Ascending aorta (tissue), 2 donors: ENCODE measurements at places on chromosomes 5 and 9.

DNA sequence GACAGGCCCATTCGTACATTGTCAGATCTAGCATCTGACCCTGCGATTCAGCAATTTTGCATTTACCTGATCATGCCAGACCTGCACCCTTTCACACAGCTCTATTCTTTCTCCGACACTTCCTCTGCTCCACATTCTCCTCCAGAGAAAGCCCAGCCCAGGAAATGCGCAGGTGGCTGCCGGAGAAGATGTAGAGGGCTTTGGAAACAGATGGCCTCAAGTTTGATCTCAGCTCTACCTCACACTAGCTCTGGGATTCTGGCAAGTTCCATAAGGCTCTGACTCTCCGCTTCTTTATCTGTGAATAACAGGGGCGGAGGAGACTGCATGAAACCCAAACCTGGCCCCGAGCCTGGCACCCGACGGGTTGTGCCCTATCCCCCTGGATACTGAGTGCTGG, 61.5 kb downstream of the GABBR2 start:
- no peaks in the 10 kb centered on the region for H3K4me1 ChIP-seq
- H3K4me3 ChIP-seq = no peak overlapping the region
- H3K36me3 ChIP-seq = no peaks in the 10 kb centered on the region
- DNase-seq = no peak
- no peak overlapping the region for H3K27ac ChIP-seq

GRCh38 chr9:127129718-127130085, 7.3 kb upstream of the ANGPTL2 start:
- H3K4me3 ChIP-seq = no peak overlapping the region
- H3K36me3 ChIP-seq = no peaks in the 10 kb centered on the region
- no peak for DNase-seq
- H3K4me1 ChIP-seq = peaks cover 15% of the 10 kb centered on the region
- H3K27me3 ChIP-seq = no peaks in the 10 kb centered on the region

GRCh38 chr5:170662966-170663365, 120.6 kb upstream of the GABRP start:
- no peaks in the 10 kb centered on the region for H3K36me3 ChIP-seq
- H3K27me3 ChIP-seq = no peaks in the 10 kb centered on the region
- no peak overlapping the region for H3K4me3 ChIP-seq

DNA sequence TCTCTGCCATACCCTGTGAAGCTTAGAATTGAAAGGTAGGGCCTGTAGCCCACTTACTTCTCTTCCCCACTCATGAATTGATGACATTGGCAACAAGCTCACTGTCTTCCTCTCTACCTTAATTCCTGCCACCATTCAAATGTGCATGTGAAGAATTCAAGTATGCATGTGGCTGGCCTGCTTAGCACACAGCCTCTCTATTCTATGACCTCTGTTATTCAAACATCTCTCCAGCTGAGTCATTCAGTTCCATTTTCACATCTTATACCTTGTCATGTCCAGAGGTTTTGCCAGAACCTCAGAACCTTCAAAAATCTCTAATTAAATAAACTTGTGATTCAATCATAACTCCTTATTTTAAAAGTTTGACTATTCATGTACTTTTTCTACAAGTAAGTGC, 114.7 kb upstream of the MAN2A1 start:
- H3K27me3 ChIP-seq = no peaks in the 10 kb centered on the region
- H3K4me1 ChIP-seq = no peaks in the 10 kb centered on the region
- H3K36me3 ChIP-seq = no peaks in the 10 kb centered on the region
- DNase-seq = no peak
- no peak overlapping the region for H3K4me3 ChIP-seq

- H3K27me3 ChIP-seq = no peaks in the 10 kb centered on the region
- no peaks in the 10 kb centered on the region for H3K36me3 ChIP-seq
- no peak for DNase-seq
- no peak overlapping the region for H3K4me3 ChIP-seq
- no peaks in the 10 kb centered on the region for H3K4me1 ChIP-seq
- no peak overlapping the region for H3K27ac ChIP-seq
Observed at GRCh38 chr9:20033511-20033910, 244.7 kb upstream of the SLC24A2 start.

- H3K27me3 ChIP-seq = no peaks in the 10 kb centered on the region
- no peaks in the 10 kb centered on the region for H3K4me1 ChIP-seq
- H3K36me3 ChIP-seq = no peaks in the 10 kb centered on the region
Observed at GRCh38 chr5:150311015-150311692, 8.4 kb upstream of the ARSI start.

DNA sequence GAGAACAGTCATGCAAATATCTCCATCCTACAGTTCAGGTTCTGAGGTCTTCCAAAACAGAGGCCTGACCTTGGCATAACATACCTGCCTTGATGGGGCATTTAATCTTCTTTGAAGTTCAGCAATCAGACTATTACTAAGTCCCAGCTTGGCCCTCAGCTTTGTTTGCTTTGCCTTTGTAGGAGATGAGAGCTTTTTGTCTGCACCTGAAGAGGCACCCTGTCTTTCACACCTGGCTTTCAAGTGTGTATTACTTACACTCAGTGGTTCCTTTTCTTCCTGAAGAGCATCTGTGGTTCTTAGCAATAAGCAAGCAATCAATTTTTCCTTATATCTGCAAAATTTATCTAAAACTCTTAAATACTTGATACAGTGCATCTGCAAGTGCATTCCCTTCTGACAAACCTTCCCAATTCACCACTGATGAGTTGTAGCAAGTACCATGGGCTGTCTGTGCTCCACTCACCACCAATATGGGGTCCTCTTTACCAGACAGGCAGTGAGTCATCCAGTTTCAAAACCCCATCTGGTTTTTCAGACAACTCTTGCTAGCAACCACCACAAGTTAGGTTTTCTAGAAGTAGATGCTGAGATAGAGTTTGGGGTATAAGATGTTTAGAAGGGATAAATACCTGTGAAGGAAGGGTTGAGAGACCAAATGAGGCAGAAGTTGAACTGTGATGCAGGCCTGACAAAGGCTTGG, 100.2 kb downstream of the HINT1 start:
- no peak overlapping the region for H3K4me3 ChIP-seq
- DNase-seq = no peak
- H3K27ac ChIP-seq = no peak overlapping the region

- no peak for DNase-seq
- no peaks in the 10 kb centered on the region for H3K27me3 ChIP-seq
- H3K4me3 ChIP-seq = no peak overlapping the region
- no peak overlapping the region for H3K27ac ChIP-seq
Observed at GRCh38 chr5:29993286-29993685, 1200.2 kb upstream of the CDH6 start.

- no peaks in the 10 kb centered on the region for H3K36me3 ChIP-seq
- no peak overlapping the region for H3K4me3 ChIP-seq
- no peaks in the 10 kb centered on the region for H3K27me3 ChIP-seq
Observed at GRCh38 chr5:107341376-107342084, 329.2 kb downstream of the EFNA5 start.

DNA sequence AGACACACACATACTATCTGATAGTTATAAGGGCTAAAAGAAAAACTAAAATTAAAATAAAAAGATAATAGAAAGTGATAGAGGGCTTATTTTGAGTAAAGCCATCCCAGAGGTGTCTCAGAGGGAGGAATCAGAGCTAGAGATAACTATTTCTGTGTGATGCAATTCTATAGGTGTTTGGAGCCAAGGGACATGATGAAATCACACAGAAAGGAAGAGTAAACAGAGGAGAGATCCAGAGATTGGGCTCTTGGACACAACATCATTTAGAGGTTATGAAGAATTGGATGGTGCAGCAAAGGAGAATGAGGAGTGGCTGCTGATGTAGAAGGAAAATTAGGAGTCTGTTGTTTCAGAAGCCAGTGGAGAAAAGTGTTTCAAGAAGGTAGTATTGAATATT, 393.5 kb downstream of the DIRAS2 start:
- no peaks in the 10 kb centered on the region for H3K4me1 ChIP-seq
- H3K27ac ChIP-seq = no peak overlapping the region
- H3K36me3 ChIP-seq = no peaks in the 10 kb centered on the region
- H3K27me3 ChIP-seq = no peaks in the 10 kb centered on the region
- H3K4me3 ChIP-seq = no peak overlapping the region

DNA sequence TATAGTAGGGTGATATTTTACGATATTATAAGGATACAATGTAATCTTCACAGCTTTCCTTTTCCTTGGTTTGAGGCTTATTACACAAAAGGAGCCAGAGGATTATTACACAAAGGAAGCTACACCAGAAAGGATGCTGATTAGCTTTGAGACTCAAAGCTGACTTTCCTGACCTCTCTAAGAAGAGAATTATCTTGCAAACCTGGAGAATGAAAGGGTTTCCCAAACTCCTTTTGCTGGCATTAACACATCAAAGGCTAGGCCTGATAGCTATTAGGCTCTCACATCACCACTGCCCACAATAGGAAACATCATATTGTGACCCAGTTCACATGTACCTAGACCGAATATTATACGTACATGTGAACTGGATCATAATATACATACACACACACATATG, 34.2 kb upstream of the CHD1 start:
- H3K4me1 ChIP-seq = no peaks in the 10 kb centered on the region
- H3K27me3 ChIP-seq = no peaks in the 10 kb centered on the region
- no peak overlapping the region for H3K27ac ChIP-seq
- no peak overlapping the region for H3K4me3 ChIP-seq

GRCh38 chr5:77924081-77924480, 147.9 kb upstream of the TBCA start:
- DNase-seq = no peak
- no peak overlapping the region for H3K4me3 ChIP-seq
- no peaks in the 10 kb centered on the region for H3K36me3 ChIP-seq
- H3K27ac ChIP-seq = no peak overlapping the region
- no peaks in the 10 kb centered on the region for H3K4me1 ChIP-seq
- H3K27me3 ChIP-seq = no peaks in the 10 kb centered on the region

DNA sequence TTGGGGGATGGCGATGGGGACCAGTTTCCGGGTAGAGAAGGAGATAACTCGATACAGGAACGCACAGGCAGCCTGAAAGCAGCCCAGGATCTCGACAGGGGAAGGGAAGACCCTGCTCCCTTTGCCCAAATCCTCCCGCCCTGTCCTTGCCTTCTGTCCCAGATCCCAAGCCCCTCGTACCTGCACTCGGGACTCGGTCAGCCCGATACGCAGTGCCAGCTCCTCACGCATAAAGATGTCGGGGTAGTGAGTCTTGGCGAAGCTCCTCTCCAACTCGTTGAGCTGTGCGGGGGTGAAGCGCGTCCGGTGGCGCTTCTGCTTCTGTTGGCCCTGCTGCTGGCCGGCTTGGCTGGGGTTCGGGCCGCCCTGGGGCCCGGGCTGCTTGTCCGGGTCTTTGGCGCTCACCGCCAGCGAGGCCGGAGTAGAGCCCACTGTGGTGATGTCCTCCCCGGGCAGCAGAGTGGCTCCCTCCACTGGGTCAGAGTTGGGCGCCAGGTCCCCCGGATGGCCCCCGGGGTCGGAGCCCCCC, 1.8 kb downstream of the OTP start:
- DNase-seq = no peak
- no peaks in the 10 kb centered on the region for H3K36me3 ChIP-seq

DNA sequence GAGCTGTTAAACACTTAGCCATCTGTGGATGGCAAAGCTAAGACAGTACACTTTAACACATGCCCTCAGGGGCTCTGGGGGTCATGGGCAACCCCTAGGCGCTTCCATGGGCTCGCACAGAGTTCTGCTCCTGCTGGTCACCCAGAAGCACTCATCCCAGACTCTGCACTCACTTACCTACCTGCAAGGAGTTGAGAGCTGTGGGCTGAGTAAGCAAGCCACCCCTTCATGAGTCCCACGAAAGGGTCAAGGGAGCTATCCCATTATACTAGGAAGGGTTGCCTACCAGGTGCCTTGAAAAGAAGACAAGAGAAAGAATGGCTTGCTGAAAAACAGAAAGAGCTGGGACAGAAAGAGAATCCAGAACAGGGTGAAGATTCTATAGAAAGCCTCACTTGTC, 72.4 kb downstream of the CFAP95 start:
- H3K27ac ChIP-seq = no peak overlapping the region
- DNase-seq = no peak
- H3K4me3 ChIP-seq = no peak overlapping the region
- H3K36me3 ChIP-seq = no peaks in the 10 kb centered on the region
- no peaks in the 10 kb centered on the region for H3K4me1 ChIP-seq
- H3K27me3 ChIP-seq = no peaks in the 10 kb centered on the region

DNA sequence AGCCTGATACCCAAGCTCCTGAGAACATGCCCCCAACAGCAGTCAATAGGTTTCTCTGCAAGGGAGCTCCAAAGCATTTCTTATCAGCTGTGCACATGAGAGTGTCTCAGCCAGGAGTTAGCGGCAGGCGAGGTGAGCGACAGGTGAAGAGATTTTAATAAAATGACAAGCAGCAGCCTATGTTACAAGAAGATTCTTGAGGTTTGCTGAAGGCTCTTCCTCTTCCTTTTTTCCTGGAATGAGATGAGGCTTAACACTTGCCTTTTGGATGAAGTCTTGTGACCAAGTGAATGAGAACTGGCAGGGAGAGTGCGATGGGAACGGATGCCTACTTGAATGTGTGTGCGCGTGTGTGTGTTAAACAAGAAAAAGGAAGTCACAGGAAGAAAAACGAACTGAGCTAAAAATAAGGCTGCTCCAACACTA, 76.1 kb downstream of the SHB start:
- H3K4me3 ChIP-seq = no peak overlapping the region
- H3K27ac ChIP-seq = no peak overlapping the region
- peaks cover 8% of the 10 kb centered on the region for H3K4me1 ChIP-seq
- H3K27me3 ChIP-seq = no peaks in the 10 kb centered on the region
- no peak for DNase-seq
- H3K36me3 ChIP-seq = no peaks in the 10 kb centered on the region
